AG10803 (cell line): ENCODE measurements at places on chromosomes 13 and 19.

DNA sequence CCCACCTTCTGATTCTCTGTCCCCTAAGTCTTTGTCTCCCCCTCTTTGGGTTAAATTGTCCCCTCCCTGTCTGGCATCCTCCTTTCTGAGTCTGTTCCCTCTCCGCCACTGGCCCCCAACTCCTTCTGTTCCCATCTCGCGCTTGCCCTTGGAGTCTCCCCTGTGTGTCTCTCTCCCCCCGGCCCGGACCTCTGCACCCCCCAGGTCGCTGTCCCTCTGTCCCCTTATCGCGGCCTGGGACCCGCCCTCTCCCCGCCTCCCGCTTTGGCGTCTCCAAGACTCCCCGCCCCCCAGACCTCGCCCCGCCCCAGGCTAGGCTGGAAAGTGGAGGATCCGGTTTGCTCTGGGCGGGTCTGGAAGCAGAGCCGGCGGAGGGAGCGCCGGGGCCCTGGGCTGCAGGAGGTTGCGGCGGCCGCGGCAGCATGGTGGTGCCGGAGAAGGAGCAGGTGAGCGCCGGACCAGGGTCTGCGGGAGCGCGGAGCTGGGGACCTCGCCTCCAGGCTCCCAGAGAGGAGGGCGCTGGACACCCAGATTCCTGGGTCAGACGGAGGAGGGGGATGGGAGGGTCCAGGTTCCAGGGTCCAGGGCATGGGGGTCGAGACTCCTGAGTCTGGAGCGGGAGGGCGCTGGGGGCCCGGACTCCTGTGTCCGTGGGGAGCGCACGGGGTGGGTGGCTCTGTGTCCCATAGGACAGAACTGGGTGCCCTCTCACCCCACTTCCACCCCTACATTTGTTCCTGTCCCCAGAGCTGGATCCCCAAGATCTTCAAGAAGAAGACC is at the start of gene TRPM4:
TSS of gene TRPM4 (plus strand) at position 348 of the 780 bp plus-strand sequence. CDS start at position 423, 75 bp downstream.
- DNase-seq, result peak; percentile 67

GRCh38 chr19:50300814-50301606 is 28.2 kb downstream of the KCNC3 start:
- DNase-seq, result peak; percentile 39

GRCh38 chr13:31311921-31312320 is 112.1 kb downstream of the B3GLCT start:
- no peak for DNase-seq

DNA sequence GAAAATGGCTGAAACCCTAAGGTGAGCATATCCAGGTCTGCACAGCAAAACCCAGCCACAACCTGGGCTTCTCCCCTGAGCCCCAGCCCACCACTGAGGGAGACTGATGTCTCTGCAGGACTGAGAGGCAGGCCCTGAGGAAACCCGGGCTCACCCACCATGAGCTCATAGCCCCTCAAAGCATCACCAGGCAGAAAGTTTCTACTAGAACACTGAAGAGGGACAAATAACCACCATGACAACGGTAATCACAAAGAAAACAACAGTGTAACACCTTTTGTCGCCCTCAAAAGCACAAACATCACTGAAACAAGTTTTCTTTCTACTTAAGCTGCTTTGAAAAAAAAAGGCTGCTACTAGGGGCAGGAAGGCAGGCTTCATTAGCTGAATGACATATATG is 29.8 kb downstream of the TSHZ3 start:
- no peak for DNase-seq

DNA sequence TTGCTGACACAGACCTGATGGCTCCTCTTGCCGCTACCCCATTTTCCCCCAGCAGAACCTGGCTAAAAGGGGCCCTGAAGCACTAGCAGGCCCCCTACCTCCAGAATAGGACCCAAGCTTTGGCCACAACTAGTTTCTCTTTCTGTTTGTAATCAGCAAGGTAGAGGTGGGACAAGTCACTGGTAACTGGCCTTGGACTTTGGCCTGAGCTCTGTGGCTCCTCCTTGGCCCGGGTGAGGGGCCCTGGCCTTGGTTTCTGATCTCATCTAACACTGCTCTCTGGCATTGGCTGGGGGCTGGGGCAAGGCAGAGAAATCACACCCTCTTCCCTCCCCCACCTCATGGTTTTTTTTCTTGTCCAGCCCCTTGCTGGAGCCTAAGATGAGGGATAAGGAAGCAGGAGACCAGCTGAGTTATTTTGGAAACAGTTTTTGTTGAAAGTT is 2.1 kb downstream of the CALM3 start:
- no peak for DNase-seq

DNA sequence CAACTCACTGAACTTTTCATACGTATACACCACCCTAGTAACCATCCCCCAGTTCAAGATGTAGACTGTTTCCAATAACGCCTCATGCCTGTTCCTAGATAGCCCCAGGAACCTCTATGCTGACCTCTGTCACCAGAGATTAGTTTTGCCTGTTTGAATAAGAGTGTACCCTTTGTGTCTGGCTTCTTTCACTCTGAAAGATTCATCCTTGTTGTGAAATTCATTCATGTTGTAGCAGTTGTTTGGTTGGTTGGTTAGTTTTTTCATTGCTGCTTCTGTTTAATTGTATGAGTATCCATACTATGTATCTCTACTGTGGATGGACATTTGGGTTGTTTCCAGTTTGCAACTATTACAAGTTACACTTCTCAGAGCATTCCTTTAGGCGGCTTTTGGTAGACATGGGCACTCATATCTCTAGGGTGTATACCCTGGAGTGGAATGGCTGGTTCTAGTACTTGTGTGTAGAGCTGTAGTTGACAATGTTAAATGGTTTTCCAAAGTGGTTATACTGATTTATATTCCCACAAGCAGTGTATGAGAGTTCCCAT is 1.6 kb downstream of the RNASEH2B start:
- peak; percentile 12 for DNase-seq

DNA sequence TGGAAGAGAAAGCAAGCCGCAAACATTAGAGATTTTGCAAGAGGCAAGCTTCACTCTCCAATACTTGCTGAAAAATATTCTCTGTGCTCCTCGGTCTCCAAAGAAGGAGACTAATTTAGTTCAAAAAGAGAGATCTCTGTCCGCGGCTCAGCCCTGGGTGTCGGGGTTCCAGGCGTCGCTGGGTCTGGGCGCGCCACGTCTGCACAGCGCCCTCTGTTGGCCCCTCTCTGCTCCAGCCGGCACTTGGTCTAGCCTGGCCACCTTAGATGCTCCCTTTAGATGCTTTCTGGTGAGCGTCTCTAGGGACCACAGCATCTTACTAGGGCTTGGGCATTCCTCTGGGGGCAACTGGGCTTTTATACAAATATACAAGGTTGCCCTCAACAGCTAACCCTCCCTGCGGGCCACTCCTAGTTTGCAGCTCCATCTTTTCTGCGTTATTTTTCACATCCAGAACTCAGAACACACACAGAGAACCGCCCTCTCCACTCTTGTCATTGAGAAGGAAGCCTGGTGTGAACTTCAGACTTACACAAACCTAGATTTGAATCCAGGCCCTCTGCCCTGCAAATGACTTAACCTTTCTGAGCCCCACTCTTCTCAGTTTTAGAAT is 78.3 kb downstream of the CYSLTR2 start:
- peak; percentile 12 for DNase-seq

- DNase-seq, result no peak
Measured at GRCh38 chr13:88656751-88657150, 985.6 kb downstream of the SLITRK5 start.

DNA sequence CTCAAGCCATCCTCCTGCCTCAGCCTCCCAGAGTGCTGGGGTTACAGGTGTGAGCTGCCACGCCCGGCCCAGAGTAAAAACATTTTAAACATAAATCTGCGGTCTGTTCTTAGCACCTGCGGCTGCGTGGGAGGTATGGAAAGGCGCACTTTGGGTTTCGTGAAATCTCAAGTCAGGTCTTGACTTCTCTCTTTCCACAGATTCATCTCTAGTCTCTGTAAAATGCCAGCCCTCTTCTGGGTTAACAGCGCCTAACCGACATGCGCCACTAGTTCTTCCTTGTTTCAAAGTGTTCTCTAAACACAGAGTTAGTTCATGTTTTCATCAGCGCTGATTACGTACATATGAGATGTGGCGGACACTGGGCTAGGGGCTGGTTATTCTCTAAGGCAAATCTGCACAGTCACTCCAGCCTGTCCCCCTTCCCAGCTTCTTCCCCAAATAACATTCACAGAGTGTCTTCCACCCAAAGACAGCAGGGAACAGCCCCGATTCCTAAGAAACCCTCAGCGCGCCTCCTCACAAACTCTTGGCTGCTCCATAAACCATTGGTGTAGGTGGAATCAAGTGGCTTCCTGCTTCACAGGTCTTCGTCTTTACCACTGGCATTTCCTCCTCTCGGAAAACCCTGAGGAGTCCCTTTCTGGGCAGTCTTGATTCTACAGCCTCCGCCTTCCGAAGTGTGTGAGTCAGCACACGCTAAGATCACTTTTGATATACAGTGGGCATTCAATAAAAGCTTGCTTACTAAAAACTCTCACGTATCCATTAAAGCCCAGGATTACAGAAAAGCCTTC is 1.4 kb downstream of the PARP4 start:
- peak; percentile 84 for DNase-seq

GRCh38 chr19:50344661-50345318 is 15.6 kb upstream of the KCNC3 start:
- DNase-seq, result no peak

- peak; percentile 9 for DNase-seq
Measured at GRCh38 chr13:32471187-32471922, 43.4 kb upstream of the N4BP2L1 start.

GRCh38 chr19:55463583-55464031 is 944 bp downstream of the C19orf85 start:
- DNase-seq, result no peak

DNA sequence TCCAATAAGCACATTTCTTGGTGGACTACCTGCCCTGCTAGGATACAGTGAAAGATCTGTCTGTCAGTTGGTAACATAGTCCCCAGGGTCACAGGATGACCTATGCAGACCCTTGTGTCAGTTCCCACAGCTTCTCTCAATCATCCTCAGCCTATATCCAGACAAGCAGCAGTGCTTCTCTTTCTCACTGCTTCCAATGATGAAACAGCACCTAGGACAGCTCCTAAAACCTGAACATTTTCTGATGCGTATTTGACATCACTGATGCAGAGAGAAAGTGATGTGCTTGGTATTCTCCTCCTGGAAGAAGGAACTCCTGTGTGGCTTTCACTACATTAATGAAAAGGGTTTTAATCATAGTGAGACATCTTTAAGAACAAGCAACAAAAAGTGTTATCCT is 43.7 kb downstream of the ZNF557 start:
- no peak for DNase-seq

GRCh38 chr19:34961775-34962686 is 2.0 kb downstream of the ZNF792 start:
- DNase-seq, result no peak

DNA sequence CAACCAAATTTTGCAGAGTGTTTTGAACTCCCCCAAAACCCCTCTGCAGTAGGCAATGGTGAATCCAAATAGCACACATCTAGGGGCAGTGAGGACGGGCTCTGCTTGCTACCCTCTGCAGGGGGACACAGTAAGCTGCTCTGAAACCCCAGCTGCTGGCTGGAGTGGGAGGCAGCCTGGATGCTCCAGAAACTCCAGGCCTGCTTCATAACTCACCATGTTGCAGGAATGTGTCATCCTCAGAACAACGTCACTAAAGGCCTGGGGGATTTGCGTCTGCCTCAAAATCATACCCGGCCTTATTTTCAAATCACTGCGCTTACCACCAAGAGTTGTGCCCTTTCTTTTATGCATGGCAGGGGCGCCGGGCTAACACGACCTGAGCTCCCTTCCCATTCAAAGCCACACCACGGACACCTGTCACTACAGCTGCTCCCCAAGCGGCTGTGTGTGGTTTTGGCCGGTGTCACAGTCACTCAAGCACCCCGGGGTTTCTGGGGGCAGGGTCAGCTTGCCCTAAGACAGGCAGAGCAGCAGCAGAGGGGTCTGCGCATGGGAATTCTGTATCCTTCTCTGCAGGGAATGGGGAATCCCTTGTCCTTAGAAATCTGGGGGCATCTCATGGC is 93.9 kb downstream of the TSHZ3 start:
- DNase-seq, result no peak

DNA sequence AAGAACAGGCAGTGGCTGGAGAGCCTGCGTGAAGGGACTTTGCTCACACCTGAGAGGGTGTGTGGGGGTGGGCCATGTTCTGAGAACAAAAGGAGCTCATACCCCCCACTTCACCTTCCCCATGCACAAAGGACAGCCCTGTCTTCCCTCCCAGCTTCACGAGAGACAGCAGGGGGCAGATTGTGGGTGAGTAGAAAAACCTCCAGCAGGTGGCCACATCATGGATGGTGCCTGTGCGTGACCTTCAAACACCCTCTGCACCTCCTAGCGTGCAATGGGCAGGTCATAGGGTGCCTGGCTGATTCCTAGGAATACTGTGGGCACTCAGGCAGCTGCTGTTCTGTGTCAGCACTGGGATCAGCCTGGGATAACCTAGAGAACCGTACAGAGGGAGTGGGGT is 36.3 kb upstream of the PSG9 start:
- DNase-seq, result no peak

- DNase-seq, result no peak
Measured at GRCh38 chr19:40381321-40381720, 8.7 kb downstream of the HIPK4 start.

DNA sequence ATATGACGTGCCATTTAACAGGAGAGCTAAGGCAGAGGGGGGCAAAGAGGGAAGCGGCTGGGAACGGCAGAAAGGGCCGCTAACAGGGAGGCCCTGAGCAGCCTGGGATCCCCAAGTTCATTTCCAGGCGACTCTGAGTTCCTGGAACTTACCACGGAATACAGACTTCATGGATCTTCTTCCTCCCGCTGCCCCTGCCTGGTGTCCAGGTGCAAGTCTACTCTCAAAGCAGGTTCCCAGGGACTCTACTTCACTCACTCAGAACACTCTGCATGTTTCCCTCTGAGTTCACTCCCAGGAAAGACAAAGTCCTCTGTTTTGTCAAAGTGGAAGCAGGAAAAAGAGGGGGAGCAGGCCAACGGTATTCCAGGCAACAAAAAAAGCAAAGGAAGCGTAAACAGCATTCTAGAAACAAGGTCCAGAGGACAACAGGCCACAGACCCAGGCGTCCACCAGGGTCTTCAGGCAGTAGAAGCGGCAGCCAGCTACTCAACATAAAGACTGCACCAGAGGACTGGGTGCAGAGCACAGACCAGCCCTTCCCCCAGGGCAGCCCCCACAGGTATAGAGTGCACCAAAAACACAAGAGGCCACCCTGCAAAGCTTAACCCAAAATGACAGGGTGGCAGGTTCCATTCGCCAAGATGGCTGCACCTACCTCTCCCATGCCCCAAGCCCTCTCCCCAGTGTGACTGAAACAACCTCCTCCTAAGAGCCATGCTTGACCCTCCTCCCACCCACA is 3.0 kb downstream of the MIER2 start:
- no peak for DNase-seq

DNA sequence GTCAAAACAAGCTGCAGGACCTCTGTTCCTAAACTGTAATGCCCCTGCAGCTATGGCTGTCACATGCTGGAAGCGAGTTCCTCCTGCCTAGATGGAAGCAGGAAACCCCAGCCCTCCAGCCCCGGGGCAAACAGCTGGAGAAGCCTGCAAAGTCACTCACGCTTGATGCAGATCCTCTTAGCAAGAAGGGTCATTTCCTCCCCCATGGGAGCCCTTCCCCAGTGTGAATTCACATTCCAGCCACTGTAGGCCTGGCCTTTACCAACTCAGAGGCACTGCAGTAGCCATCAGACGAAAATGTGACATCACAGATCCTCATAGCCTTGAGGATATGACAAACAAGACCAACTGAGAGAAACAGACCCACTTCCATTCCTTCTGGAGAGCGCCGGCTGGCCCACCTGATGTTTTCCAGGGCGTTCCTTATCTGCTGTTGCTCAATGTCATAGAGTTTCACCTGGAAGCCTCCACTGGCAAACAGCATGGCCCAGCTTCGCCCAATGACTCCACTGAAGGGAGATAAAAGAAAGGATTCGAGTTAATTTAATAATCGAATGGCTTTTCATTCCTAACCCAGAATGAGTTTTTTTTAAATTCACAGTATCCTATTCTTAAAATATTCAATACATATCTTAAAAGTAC is 13.5 kb downstream of the CRYL1 start:
- no peak for DNase-seq
